ENCODE measurements at places on chromosomes 1 and 21. TPM values are rescaled to one million over a fixed set of nuclear protein-coding genes. Genes with fewer than 3 reads are reported as not detected.

Gene CFAP74
- not detected for total RNA-seq

Gene PBX1
- 62.4 TPM for total RNA-seq

Gene IL19
- not detected for total RNA-seq

Gene OR6F1
- not detected for total RNA-seq

Gene ST6GALNAC3
- 0.44 TPM for total RNA-seq

Gene IL22RA1
- total RNA-seq: under 0.01 TPM

Gene KRTAP19-1
- total RNA-seq: not detected
